ENCODE measurements at places on chromosomes 2 and 18. TPM values are rescaled to one million over a fixed set of nuclear protein-coding genes. Genes with fewer than 3 reads are reported as not detected.

The AQP12A gene
- total RNA-seq: not detected

The SRD5A2 gene
- total RNA-seq: not detected

The DNMT3A gene
- total RNA-seq: 91.3 TPM

The LRATD1 gene
- not detected for total RNA-seq

The IL36A gene
- total RNA-seq: 0.34 TPM

The KCNS3 gene
- 0.16 TPM for total RNA-seq

The RHBDD1 gene
- 42.2 TPM for total RNA-seq

The WNT10A gene
- 0.18 TPM for total RNA-seq

The MATN3 gene
- not detected for total RNA-seq

- DNase-seq: no peak
Observed at GRCh38 chr18:76821356-76821874, 942 bp upstream of the ZNF236 start.

- DNase-seq: no peak
Observed at GRCh38 chr18:13431886-13432285, 213.3 kb downstream of the LDLRAD4 start.

- no peak for DNase-seq
Observed at GRCh38 chr2:69205491-69205890, 181.5 kb downstream of the GFPT1 start.

GRCh38 chr2:242022550-242023290 is 153.2 kb downstream of the RTP5 start:
- DNase-seq: no peak

DNA sequence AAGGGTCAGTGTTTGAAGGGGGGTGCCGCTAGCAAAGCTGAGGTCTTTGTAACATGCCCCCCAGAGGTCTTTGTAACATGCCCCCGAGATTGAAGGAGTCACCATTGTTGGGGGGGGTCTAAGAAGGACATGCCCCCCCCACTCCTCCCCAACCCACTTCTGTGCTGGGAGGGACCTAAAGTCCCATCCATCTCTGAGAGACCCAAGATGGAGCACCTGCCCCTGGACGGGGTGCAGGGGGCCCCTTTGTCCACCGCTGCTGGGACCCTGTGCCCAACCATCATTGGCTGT is 5.9 kb upstream of the ASIC4 start:
- DNase-seq: no peak

DNA sequence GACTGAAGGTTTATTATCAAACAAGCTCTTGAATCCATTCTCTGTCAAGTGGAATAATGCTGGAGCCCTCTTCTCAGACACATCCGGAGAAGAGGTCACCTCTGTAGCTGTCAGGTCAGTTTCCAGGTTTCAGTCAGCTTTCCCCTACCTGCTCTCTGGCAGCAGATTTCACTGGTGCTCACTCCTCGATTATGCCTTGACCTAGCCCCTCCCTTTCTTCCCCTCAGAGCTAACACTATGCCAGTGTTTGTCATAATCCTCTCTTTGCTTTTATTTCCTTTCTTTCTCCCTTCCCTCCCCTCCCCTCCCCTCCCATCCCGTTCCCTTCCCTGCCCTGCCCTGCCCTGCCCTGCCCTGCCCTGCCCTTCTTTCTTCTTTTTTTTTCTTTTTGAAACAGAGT is 22.5 kb upstream of the PLEKHM3 start:
- no peak for DNase-seq

DNA sequence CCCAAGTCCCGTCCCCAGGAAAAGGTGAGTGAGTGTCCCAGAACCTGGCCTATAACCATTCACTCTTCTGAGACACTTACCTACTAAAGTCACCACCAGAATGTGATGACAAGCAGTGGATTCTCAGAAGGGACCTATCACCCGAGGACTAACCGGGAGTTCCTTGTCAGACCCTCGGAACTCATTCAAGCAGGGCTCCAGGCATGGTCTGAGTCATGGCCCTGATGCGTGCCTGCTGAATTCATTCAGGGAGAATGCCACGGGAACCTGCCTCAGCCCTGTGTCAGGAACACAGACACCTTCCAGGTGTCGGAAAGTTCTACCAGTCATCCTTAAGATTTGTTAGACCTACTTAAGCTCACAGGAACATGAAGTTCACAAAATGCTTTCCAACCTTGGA is 29.8 kb downstream of the ALPK2 start:
- DNase-seq: no peak

- no peak for DNase-seq
Observed at GRCh38 chr2:26847655-26848335, at the start of gene DPYSL5. Gene DPYSL5, plus strand, starts transcription at chr2:26848132. Its CDS starts 50,368 bp downstream, at chr2:26898500.

DNA sequence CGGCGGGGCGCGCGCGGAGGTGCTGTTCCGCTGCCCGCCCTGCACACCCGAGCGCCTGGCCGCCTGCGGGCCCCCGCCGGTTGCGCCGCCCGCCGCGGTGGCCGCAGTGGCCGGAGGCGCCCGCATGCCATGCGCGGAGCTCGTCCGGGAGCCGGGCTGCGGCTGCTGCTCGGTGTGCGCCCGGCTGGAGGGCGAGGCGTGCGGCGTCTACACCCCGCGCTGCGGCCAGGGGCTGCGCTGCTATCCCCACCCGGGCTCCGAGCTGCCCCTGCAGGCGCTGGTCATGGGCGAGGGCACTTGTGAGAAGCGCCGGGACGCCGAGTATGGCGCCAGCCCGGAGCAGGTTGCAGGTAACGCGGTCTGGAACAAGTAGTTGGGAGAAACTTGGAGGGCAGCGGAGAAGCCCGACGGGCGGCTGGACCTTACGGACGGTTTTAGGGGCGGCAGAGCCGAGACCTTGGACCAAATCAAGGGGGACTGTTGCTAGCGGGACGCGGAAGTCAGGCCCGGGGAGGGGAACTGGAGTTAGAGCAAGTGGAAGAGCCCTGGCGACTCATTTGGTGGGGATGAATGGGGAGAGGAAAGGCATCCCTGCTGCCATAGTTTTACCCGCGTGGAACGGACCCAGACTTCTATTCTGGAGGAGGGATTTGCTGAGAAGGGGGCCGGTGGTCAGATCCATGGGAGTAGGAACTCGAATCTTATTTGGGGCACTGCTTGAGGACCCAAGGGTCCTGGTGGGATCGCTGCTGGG is 573 bp downstream of the IGFBP2 start:
- DNase-seq: no peak

- DNase-seq: no peak
Observed at GRCh38 chr2:147310335-147311057, 534.3 kb upstream of the ACVR2A start.

GRCh38 chr2:33020883-33021282 is 74.1 kb downstream of the LTBP1 start:
- DNase-seq: no peak

GRCh38 chr2:207546822-207547221 is 17.1 kb downstream of the CREB1 start:
- DNase-seq: no peak

- no peak for DNase-seq
Observed at GRCh38 chr18:33901894-33902512, 322.7 kb downstream of the NOL4 start.

GRCh38 chr18:59661891-59662701 is 35.1 kb downstream of the CCBE1 start:
- DNase-seq: no peak

DNA sequence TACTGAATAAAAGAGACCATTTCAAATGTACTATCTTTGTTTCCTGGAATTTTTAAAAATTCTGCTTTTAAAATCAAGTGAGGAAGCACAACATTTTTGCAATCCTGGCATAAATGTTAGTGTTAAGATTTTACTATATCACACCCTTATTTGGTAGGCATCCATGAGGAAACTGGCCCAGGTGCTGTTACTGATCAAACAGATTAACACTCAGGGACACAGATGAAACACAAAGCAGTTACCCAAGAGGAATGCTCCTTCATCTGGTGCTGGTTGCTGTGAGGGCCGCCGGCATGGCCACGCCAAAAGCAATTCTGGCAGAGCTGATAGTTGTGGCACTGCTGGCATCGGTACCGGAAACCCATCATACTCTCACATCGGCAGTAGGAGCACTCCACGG is 96.8 kb downstream of the DTNB start:
- DNase-seq: no peak

DNA sequence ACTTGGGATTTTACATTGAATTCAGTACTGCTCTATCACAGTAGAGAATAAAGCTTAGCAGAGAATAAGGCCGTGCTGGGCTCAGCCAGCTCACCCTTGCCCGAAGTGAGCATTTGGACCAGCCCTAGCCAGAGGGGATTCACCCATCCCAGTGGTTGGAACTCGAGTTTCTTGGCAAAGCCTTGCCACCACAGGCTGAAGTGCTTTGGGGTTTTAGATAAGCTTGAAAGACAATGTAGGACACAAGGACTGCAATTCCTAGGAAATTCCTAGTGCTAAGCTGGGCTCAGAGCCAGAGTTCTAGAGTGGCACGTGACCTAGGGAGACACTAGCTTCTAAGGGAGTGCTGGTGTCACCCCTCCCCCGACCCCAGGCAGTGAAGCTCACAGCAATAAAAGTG is 28.0 kb downstream of the SERPINB11 start:
- DNase-seq: no peak

GRCh38 chr18:58280191-58280590 is 236.2 kb downstream of the NEDD4L start:
- no peak for DNase-seq

DNA sequence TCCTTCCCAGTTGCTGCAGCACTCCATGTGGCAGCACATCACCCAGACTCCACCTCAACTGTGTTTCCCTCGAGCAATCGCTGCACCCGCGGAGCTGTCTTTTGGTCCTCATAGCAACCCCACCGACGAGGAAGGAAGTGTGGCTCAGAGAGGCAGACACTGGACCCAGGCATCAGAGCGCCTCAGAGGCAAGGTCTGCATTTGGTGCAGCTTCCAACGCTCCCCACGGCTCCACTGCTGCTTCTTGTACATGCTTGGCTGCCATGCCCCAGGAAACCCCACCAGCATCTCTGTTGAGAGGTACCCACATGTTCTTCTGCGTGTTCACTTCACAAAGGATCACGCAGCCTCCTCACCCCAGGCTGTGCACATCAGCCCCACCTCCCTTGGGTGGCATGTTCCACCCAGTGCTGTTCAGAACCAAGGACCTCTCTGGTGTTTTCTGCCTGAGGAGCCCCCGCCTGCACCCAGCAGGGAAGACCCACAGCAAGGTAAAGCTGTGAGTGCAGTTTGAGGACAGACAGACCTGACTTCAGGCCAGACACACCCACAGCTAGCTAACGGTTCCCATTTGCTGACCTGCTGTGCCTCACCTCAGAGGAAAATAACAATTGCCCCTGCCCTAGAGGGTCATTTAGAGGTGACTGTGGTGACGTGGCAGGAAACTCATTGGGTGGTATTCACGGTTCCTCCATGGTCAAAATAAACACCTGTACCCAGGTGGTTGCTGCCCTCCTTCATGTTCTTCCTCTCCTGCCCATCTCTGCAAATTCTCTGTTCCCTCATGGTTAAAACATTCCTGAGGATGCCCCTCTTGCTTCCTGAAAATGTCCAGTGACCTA is 326.3 kb upstream of the MYT1L start:
- no peak for DNase-seq

- DNase-seq: no peak
Observed at GRCh38 chr2:72965770-72966450, 48.6 kb downstream of the EMX1 start.

GRCh38 chr2:85266146-85267041 is 61.4 kb downstream of the TGOLN2 start:
- DNase-seq: peak; percentile 43

DNA sequence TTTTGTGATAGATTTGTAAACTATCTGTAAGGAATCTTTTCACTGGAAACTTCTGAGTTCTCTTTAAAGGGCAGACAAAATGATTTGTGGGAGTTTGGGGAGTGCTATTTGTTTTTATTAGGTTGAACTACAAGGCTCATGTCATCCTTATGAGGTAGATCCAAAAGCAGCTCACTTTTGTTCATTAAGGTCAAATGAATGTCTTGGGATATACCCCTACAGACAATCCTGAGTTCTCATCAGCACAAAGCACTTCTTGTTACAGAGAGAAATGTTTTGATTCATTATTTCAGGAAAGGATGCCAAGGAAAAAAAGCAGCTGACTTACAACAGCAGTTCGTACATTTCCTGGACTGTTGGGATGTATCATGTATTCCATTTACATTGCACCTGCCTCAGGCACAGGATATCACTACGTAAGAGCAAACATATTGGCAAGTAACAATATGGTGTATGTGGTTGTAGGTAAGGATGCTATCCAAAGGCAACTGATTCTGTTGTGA is 68.9 kb downstream of the DCC start:
- DNase-seq: no peak
